Glutamatergic neuron (in vitro differentiated cells): ENCODE measurements at places on chromosomes 4 and X. TPM values are rescaled to one million over a fixed set of nuclear protein-coding genes. Genes with fewer than 3 reads are reported as not detected.

DNA sequence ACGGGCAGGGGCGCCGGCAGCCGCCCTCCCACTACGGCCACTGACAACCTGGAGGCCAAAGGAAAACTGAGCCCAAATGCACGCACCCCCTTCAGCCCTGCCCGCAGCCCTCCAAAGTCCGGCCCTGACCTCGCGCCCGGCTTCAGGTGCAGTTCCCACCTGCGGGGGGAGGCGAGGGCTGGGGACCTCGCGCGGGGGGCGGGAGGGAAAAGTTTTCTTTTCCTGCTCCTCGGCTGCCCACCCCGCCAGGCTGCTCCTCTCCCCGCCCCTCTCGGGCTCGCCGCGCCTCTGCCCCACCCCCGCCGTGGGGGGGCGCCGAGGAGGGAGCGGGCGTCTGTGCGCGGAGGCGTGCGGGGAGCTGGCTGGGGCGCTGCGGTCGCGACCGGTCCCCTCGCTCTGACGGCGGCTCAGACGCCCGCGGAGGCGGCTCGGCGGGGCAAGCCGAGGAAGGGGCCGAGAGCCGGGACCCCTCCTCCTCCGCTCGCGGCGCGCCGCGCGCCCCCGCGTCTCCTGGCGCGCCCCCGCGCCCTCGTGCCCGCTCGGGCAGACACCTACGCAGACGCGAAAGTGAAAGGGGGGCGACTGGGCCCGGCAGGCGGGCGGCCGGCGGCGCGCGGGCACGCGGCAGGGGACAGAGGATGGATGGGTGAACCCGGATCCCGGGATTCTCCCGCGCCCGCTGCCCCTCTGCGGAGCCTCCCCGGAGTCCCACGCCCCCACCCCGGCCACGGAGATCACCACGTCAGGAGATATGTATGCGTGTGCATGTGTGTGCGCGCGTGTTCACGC, 3.1 kb upstream of the NR3C2 start:
- DNase-seq = peak; percentile 50
- H3K27ac ChIP-seq = no peak overlapping the region
- peak overlapping the region; percentile 88 for H3K4me3 ChIP-seq
- H3K4me1 ChIP-seq = peaks cover 3% of the 10 kb centered on the region

MAGEA2 gene
- 2.7 TPM for total RNA-seq

TMPRSS11B gene
- not detected for total RNA-seq

- H3K36me3 ChIP-seq = peaks cover 5% of the 10 kb centered on the region
- peak; percentile 82 for DNase-seq
- H3K4me1 ChIP-seq = peaks cover 63% of the 10 kb centered on the region
- H3K4me3 ChIP-seq = peak overlapping the region; percentile 74
- peaks cover 15% of the 10 kb centered on the region for H3K27me3 ChIP-seq
Observed at GRCh38 chr4:139833151-139833910, 167.7 kb downstream of the MGST2 start.

FDCSP gene
- total RNA-seq = not detected

GRCh38 chr4:147799986-147800555, 68.2 kb downstream of the ARHGAP10 start:
- H3K27ac ChIP-seq = no peak overlapping the region
- H3K36me3 ChIP-seq = no peaks in the 10 kb centered on the region
- peaks cover 5% of the 10 kb centered on the region for H3K27me3 ChIP-seq
- no peak for DNase-seq
- no peak overlapping the region for H3K4me3 ChIP-seq

DNA sequence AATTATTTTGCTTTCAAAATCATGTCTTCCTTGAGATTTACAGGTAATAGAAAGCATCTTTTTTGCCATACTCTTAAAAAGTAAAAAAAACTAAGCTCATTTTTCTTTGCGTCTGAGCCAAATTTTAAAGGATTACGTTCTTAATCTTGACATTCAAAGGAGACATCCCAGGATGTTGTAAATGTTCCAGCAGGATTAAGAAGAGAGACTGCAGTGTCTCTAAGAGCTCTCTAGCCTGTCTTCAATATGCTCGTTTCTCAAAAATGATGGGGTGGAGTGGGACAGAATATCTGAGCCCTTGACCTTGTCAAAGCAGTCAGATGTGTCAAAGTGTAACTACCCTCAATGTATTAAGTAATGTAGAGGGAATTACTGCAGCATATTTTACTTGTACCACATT, 363.3 kb downstream of the PCDH7 start:
- H3K27ac ChIP-seq = no peak overlapping the region
- H3K27me3 ChIP-seq = no peaks in the 10 kb centered on the region
- H3K36me3 ChIP-seq = no peaks in the 10 kb centered on the region
- no peak overlapping the region for H3K4me3 ChIP-seq

HELT gene
- total RNA-seq = not detected
